OCI-LY7 (cell line): ENCODE measurements at places on chromosomes 6 and 20. TPM values are rescaled to one million over a fixed set of nuclear protein-coding genes. Genes with fewer than 3 reads are reported as not detected.

Gene SUMO4
- 3.2 and 4.2 TPM in 2 replicates for total RNA-seq

Gene MCM9
- 18.8 and 23.2 TPM in 2 replicates for total RNA-seq

Gene FUT9
- total RNA-seq, result not detected in 2 replicates

Gene HACE1
- 22.1 and 24.9 TPM in 2 replicates for total RNA-seq

Gene CLIC5
- 0.08 TPM in 1 of 2 replicates, not detected in the other for total RNA-seq
